ENCODE measurements at places on chromosomes 12 and 14. TPM values are rescaled to one million over a fixed set of nuclear protein-coding genes. Genes with fewer than 3 reads are reported as not detected.

- peak; percentile 83 for DNase-seq
Measured at GRCh38 chr12:617304-617915, 45.8 kb downstream of the NINJ2 start.

DNA sequence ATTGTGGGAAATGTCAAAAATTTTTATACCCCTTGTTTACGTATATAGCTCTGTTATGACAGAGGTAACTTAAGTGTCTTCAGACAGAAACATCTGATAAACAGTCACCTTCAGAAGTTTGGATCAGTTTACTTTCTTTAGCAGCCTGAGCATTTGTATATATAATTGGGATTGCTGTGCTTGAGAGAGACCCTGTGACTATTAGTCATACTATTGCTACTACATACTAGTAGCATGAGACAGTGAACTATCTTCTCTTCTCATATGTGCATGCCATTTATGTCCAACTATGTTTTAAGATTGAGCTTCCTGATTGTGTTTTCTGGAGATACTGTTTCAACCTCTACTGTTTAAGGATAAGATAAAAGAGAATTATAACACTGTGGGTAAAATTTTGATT is 101.5 kb downstream of the PDE6H start:
- DNase-seq, result no peak

DNA sequence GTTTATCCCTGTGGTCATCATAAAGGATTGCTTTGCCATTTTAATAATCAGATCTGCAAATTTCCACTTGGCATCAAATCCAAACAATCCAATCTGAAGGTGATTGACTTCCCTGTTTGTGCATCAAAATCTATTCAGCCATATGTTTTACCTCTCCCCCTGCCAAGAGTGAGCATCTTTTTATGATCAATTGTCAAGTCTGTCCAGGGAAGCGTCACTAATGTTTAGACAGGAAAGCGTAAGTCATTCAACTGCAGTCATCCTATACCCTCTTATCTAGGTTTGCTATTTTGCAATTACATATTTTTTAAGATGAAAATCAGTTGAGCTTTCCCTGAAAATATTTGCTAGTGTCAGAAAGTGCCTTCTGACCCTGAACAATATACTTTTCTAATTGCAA is 1224.1 kb upstream of the SEL1L start:
- no peak for DNase-seq

The TMEM119 gene
- total RNA-seq, result 2.6 TPM

GRCh38 chr14:65296402-65296801 is 116.1 kb upstream of the FUT8 start:
- DNase-seq, result no peak

The CLEC6A gene
- not detected for total RNA-seq

DNA sequence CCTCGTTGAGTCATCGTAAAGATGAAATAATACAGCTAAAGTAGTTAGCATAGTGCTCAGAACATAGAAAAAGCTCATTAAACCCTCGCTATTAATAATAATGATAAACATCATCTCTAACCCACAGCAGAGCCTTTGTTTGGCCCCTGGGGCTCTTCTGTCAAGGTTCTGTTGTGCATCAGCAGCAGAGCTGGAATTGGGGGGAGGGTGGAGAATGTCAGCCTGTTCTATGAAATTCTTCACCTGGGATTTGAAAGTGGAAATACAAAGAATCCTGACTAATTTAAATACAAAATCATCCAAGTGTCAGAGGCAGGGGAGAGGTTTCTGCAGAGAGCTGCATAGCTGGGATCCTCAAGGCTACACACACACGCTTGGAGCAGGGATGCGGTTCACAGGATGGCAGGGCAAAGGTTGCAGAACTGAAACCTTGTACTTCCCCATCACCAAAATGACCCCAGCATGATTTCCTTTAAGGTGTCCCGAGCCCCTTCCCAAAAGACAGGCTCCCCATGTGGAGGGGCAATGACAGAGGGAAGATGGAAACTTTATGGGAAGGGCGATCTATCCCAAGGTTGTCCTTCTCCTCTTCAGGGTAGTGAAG is 71.8 kb downstream of the DAD1 start:
- DNase-seq, result no peak

DNA sequence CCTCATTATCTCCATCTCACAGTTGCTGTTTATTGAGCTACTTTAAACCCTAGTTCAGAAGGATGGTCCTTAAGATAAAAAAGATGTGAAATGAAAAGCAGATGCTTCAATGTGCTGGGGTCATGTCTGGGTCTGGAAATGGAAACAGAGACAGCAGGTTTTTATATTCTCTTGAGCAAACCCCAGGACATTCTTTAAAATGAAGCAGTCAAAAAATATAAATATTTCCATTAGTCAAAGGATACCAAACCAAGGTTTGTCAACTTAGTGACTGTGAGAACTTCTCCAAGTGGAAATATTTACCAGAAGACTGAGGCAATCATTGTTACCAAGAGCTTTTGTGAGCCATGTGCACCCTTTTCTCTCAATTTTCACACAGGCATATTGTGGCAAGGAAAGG is 102.5 kb upstream of the DIO2 start:
- no peak for DNase-seq

GRCh38 chr12:114269153-114269552 is 136.8 kb downstream of the TBX5 start:
- no peak for DNase-seq

- no peak for DNase-seq
Measured at GRCh38 chr12:45977620-45978019, 12.8 kb downstream of the SCAF11 start.

DNA sequence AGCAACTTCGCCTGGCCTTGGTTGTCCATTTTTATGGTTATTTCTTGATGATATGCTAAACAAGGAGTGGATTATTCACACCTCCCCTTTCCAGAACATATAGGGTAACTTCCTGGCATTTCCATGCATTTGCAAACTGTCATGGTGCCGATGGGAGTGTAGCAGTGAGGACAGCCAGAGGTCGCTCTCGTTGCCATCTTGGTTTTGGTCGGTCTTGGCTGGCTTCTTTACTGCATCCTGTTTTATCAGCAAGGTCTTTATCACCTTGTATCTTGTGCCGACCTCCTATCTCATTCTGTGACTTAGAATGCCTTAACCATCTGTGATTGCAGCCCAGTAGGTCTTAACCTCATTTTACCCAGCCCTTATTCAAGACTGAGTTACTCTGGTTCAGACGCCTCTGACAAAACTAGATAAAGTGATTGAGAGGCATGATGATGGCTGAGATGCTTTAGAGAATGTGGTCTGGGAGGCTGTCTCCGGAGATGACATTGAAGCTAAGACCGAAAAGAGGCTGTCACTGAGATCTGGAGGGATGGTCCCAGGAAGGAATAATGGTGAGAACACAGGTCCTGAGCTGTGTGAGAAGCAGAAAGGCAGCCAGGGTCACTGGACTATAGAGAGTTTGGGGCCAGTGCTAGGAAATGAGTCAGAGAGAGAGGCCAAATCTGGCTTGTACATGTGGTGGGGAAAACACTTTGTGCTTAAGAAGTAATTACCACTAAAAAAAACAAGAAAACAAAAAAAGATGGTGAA is 2.9 kb downstream of the GLT1D1 start:
- DNase-seq, result no peak

- no peak for DNase-seq
Measured at GRCh38 chr14:100305324-100306100, 732 bp downstream of the SLC25A29 start.

The PTCSC3 gene
- total RNA-seq, result not detected

The SLC25A47 gene
- not detected for total RNA-seq

GRCh38 chr14:60510951-60511599 is 2.1 kb downstream of the SIX6 start:
- no peak for DNase-seq

Measured in psoas muscle (tissue), 8 donors.